ENCODE measurements at places on chromosomes 12 and 14.

- DNase-seq, result peak; percentile 95
Measured at GRCh38 chr12:40691913-40692764, at the start of gene CNTN1. Gene CNTN1 (plus strand): TSS chr12:40692439.

DNA sequence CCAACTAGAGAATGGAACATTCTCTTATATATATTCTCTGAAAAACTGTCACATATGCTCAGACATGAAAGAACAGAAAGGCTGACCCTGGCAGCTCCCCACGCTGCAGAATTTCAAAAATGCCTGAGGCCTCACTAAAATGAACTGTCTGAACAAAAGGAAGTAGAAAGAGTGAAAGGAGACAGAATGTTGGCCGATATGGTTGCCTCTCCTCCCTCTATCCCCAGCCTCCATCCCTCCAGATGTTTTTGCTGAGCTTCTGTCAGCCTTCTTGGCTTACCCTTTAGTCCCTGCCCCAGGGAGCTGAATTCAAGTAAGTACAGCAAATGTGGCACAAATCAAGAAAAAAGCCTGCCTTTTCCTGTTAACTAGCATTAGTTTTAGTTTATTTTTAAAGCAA lies 6.9 kb downstream of the SMCO2 start:
- DNase-seq, result no peak

GRCh38 chr14:67240168-67240932 lies 885 bp upstream of the PALS1 start:
- peak; percentile 79 for DNase-seq

DNA sequence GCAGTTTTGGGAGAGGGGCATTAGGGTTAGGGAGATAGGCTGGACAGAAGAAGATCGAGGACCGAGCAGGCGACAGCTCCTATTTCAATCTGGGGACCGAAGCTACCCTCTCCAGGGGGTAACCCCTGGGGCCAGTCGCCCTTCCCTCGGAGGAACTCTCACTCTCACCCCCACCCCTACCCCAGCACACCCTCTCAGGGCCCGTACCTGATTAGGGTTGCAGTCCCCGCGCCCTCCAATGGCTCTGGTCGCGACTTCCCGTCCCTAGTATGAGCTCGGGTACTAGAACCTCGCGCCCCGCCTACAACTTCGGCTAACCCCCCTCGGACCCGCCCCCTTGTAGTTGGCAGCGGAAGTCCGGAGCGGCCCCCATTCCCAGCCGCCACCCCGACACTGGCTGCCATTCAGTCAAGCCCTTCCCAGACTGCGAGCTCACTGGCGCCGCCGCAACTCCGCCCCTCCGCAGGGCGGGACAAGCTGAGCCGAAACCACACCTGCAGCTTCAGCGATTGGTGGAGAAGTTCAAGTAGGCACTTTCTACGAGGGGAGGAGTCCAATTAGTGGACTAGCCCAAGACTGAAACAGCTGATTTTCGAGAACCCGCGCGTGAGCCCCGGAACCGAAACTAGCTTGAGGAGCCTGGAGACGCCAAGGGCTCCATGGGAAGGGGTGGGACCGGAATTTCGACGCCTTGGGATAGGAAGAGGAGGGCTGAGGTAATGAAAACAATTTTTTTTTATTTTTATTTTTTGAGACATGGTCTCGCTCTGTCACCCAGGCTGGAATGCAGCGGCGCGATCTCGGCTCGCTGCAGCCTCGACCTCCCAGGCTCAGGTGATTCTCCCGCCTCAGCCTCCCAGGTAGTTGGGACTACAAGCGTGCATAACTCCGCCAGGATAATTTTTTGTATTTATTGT lies at the start of gene STAT2:
STAT2 (minus strand) TSS at position 257 of the 917 bp plus-strand sequence. CDS start 3,536 bp downstream, outside the sequence.
- DNase-seq, result peak; percentile 97

GRCh38 chr14:86513564-86513963 lies 983.6 kb downstream of the FLRT2 start:
- DNase-seq, result no peak

DNA sequence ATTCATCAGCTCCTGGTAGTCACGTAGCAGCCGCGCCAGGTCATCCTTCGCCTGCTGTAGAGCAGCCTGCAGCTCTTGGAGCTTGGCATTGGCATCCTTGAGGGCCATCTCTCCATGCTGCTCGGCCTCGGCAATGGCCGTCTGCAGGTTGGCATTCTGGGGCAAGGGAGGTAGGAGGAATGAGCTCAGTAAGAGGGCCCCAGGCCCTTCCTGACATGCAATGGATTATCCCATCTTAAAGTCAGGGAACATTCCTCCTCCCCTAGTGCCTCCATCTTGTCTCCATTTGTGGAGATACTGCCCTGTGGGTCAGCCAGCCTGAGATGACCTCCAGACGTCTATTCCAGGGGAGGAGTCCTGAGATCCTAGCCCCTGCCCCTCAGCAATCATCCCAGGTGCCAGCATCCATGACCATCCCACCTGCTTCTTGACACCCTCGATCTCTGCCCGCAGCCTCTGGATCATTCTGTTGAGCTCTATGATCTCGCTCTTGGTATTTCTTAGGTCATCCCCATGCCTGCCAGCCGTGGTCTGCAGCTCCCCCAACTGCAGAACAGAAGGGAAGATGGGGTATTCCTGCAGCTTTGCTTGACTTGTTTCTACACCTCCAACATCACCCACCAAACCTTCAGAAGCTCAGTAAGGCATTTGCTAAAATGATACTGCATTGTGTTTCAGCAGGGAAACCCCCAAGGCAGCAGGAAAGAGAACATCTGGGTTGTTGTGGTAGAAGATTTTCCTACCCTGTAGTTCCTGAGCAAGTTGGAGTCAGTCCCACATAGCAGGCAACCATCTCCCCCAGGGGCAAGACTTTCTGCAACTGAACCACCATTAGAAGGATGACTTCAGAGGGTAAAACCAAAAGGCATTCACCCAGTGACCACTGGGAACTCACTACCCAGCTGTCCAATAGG lies 4.4 kb downstream of the KRT3 start:
- DNase-seq, result no peak

- peak; percentile 20 for DNase-seq
Measured at GRCh38 chr14:92780444-92781232, 13.5 kb upstream of the GOLGA5 start.

- DNase-seq, result no peak
Measured at GRCh38 chr14:55867719-55868118, 250.5 kb upstream of the PELI2 start.

DNA sequence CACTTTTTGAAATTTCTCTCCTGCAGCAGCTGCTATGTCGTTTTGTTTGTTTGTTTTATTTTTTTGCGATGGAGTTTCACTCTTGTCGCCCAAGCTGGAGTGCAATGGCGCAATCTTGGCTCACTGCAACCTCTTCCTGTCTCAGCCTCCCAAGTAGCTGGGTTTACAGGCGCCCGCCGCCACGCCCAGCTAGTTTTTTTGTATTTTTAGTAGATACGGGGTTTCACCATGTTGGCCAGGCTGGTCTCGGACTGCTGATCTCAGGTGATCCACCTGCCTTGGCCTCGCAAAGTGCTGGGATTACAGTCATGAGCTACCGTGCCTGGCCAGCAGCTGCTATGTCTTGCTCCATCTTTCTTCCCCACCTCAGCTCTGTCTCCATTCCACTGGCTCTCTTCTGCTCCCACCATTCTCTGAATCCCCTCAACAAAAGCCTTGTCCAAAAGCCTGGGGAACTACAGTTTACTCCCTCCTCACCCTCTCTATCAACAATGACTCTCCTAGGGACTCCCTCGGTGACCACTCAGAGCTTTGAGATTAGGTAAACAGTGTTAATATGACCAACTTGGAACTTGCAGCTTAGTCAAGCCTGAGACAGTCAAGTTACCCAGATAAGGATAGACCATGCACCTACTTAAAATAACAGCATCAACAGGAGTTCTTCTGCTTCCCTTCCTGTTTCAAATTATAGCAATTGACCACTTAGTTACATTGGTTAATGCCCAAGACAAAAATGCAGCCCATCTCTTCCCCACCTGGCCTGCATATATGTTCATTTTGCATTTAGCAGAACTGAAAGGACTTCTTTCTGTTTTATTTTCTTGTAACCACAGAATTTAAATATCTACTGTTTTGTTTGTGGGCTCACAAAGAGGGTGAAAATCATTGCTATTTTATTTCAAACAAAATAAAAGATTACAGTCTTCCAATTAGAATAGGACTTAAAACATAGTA lies 189.0 kb upstream of the AMIGO2 start:
- DNase-seq, result no peak

Measured in urothelium cell line (cell line).